A549 treated with DMSO at 1 μM for 4 hours (cell line): ENCODE measurements at places on chromosomes 5 and 9. TPM values are rescaled to one million over a fixed set of nuclear protein-coding genes. Genes with fewer than 3 reads are reported as not detected.

Gene LCN1
- not detected in 5 replicates for total RNA-seq

Gene SPACA9
- 3.8 to 5.2 TPM (median 4.7 TPM) in 5 replicates for total RNA-seq

Gene CNTNAP3
- total RNA-seq: 8.4 to 12.2 TPM (median 10.1 TPM) in 5 replicates

Gene PTGER4
- 0.69 to 0.94 TPM (median 0.80 TPM) in 5 replicates for total RNA-seq

Gene RNF183
- 0.20 TPM in 1 of 5 replicates, not detected in the others for total RNA-seq

Gene FAM153A
- not detected in 5 replicates for total RNA-seq

Gene ERCC6L2
- 10.9 to 16.3 TPM (median 13.7 TPM) in 5 replicates for total RNA-seq

Gene MRRF
- 60.9 to 75.1 TPM (median 67.0 TPM) in 5 replicates for total RNA-seq

Gene CTNND2
- not detected in 5 replicates for total RNA-seq

Gene CARD9
- total RNA-seq: 0.64 to 2.6 TPM (median 1.1 TPM) in 5 replicates
